Mesothelial cell of epicardium (in vitro differentiated cells): ENCODE measurements at places on chromosomes 12 and 14. TPM values are rescaled to one million over a fixed set of nuclear protein-coding genes. Genes with fewer than 3 reads are reported as not detected.

KRT83 gene
- not detected in 3 replicates for total RNA-seq

KRT79 gene
- total RNA-seq: not detected in 3 replicates

BRI3BP gene
- 6.9 to 7.5 TPM (median 7.2 TPM) in 3 replicates for total RNA-seq

KERA gene
- total RNA-seq: 0.09 TPM in 1 of 3 replicates, not detected in the others

STAT2 gene
- 178 to 188 TPM (median 180 TPM) in 3 replicates for total RNA-seq

GLIPR1L1 gene
- not detected in 3 replicates for total RNA-seq

B4GALNT1 gene
- total RNA-seq: 0.34 to 0.78 TPM (median 0.35 TPM) in 3 replicates

KRT3 gene
- 0.50 to 0.78 TPM (median 0.75 TPM) in 3 replicates for total RNA-seq

TPH2 gene
- total RNA-seq: not detected in 3 replicates

TAS2R8 gene
- total RNA-seq: 0.18 to 0.42 TPM (median 0.29 TPM) in 3 replicates

PRR4 gene
- total RNA-seq: 5.4 to 7.2 TPM (median 5.4 TPM) in 3 replicates

RNF212B gene
- total RNA-seq: not detected in 3 replicates
